ENCODE measurements at places on chromosomes 1 and 21.

DNA sequence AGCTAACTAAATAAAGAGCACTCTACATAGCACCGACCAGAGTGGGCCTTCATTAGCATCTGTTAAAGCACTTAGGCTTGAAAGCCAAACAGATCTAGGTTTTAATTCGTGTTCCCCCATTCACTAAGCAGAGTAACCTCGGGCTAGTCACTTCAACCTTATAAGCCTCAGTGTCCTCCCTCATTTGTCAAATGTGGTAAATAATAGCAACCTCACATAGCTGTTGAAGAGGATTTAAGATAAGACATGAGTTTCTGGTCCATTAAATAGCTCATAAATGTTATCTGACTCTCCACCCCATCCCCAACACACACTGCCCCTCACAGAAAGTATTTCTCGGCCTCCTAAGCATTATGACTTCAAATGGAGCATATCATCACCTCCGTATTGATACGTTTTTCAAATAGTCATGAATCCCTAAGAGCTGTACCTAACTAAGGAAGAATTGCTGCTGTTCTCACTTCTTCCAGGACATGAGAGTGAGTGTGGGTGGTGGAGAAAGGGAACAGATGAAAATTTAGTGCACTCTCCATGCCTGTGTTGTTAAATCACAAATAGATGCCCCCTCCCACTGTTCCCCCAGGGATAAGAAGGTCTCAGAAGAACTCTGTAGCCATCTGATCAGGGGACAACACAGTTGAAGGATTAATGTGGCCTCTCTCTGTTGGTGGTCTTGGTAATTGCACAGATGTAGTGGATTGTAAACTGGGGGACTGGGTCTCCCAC, 47.6 kb downstream of the PLPP3 start:
- DNase-seq, result no peak

DNA sequence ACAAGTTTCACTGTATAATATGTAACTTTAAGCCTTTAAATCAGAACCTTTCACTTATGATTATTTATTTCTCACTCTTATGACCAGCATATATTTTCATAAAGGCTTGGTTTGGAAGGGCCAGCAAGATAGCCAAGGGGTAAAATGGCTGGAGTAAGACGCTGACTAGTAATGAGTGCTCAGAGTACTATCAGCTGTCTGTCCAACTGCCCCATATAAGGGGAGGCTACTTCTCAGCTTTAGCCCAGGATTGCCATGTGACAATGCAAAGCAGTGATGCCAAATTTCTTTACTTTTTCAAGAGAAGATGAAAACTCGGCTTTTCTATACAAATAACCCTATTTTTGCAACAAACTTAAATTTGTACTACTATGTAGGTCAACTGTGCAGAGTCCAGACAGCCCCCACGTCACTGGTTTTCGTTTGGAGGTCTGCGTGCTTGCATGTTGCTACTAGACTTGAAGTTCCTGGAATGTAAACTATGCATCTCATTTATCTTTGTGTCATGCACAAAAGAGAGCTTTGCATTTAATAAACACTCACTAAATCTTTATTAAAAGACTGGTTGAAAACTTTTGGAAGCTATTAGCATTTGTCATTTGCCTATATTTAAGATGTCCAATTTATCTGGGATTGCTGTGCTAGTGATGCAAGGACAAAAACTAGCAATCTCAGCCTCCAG, 110.4 kb downstream of the TNFSF18 start:
- DNase-seq, result no peak

GRCh38 chr1:156429313-156430060, 60.5 kb downstream of the RHBG start:
- DNase-seq, result no peak

DNA sequence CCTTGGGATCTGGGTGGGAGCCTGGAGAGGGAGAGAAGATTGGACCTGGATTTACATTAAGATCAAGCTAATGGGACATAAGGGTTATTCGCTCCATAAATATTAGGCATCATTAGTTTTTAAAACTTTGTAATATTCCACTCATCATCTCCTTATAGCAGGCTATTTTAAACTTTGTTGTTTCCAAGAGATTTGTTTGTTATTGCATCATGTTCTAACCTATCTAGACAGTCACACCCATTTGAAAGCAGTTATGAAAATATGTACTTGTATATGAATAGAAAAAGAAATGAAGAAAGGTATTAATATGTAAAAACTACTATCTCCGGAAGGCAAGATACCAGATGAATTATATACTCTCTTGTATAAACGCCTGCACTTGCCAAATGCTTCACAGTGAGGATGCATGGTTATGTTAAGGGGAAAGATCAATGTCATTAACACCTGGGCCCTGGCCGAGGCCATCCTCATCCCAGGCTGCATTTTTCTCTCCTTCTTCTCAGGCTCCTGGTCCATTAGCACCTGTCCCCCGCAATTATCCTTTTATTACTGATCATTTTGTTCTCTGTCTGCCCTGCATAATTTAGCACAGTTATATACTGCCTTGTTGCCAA, 468.2 kb downstream of the MATN1 start:
- DNase-seq, result no peak

- no peak for DNase-seq
These were observed 37.0 kb upstream of the ATP6V1G3 start for GRCh38 chr1:198577444-198577843.

DNA sequence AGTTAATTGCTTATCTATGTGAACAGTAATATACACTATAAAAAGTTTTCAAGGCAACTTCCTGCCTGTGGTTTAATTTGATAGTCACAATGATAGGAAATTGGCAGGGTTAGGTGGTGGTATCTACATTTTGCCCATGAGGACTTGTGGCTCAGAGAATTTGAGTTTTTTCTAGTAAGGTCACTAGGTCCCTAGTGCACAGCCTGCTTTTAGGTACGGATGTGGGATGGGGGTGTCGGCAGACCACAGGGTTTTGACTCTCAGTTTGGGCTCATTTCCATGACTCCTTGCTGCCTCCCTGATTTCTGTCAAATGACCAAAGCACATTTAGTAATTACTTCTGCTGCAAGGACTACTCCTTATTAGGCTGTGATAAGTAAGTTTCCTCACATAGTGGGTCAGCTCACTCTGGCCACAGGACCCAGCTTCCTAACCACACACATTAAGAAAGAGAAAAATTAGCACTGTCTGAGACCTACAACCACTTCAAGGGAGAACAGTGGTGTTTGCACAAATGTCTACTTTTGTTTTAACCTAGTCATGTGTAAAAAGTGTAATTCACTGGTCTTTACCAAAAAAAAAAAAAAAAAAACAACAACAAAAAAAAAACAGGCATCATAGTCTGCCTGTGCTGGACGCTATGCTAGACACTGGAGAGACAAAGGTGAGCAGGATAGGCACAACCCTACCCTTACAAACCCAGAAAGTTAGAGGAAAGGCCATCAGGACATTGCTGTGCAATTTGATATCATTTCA, 43.7 kb downstream of the MRPL39 start:
- DNase-seq, result no peak

- no peak for DNase-seq
These were observed 41.5 kb downstream of the KRTAP19-8 start for GRCh38 chr21:30996728-30997127.

- DNase-seq, result no peak
These were observed 68.5 kb downstream of the DYRK1A start for GRCh38 chr21:37435120-37435519.

GRCh38 chr1:192376374-192376773, 59.6 kb downstream of the RGS21 start:
- DNase-seq, result no peak

DNA sequence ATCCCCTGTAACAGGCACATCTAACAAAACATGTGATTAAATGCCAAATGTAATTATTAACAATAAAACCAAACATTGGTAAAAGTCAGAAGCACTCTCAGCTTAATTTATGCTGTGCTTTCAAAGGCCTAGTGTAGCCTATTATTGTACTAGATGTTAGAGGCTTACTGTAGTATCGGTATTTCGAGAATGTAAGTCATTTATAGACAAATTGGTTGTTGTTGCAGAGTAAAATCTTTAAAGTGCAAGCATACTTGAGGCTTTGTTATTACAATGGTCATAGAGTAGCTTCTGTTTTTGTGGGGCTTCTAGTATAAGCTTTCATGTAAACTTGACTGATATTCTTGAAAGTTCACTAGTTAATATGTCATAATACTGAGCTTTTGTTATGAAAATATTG, 965.8 kb downstream of the PLA2G4A start:
- no peak for DNase-seq

DNA sequence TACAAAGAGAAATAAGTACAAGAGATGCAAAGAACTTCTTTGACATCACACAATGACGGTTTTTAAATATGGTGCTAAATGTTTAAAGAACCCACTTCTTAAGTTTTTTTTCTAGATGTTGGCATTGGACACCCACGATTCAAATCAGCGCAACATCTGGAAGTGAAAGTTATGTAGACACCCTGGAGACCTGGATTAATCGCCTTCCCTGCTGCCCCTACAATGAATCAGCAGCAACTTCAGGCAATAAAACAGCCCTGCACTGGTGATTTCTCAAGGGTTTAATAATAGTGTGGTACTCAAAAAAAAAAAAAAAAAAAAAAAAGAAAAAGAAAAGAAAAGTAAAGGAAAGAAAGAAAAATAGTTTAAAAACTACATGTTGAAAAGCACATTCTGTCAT, 248.3 kb downstream of the NUF2 start:
- DNase-seq, result no peak

DNA sequence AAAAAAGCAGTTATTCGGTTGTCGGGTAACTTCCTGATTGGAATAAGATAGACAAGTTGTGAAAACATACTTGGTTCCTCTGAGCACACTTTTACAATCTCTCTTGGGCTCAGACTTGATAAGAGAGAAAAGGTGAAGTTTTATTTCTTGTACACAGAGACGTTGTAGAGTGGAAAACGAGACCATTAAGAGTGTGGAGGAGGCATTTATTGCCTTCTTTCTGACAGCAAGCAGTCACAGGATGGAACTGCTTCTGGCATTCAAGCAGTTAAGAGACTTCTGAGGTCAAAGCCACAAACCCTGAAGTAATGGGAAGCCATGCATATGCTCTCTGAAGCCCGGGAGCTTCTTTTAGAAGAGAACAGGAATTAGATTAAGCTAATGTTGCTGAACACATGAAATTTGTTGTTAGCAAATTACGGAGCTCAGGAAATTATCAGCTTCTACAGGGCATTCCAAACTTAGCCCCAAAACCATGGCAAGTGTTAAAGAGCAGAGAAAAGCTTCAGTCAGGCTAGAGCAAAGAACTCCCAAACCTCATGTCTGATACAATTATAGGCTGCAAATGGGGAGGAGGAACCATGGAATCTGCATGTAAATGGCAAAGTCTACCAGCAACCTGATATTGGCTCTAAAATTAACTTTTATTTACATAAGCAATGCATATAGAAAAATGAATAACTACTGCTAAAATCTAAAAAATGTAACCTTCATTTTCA, 26.0 kb downstream of the S1PR1 start:
- no peak for DNase-seq

DNA sequence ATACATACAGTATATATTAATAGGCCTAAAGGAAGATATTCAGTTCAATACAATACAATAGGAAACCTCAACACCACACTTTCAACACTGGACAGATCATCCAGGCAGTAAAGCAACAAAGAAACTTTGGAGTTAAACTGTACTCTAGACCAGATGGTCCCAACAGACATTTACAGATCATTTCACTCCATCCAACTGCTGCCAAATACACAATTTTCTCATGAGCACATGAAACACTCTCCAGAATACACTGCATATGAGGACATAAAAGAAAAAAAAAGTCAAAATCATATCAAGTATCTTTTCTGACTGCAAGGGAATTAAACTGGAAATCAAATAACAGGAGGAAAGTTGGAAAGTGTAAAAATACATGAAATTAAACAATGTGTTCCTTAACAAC, 607.5 kb upstream of the BRINP3 start:
- no peak for DNase-seq

- peak; percentile 74 for DNase-seq
These were observed 627 bp upstream of the GNB1 start for GRCh38 chr1:1891349-1892078.

GRCh38 chr1:201885531-201886075, 3.1 kb upstream of the SHISA4 start:
- DNase-seq, result no peak

DNA sequence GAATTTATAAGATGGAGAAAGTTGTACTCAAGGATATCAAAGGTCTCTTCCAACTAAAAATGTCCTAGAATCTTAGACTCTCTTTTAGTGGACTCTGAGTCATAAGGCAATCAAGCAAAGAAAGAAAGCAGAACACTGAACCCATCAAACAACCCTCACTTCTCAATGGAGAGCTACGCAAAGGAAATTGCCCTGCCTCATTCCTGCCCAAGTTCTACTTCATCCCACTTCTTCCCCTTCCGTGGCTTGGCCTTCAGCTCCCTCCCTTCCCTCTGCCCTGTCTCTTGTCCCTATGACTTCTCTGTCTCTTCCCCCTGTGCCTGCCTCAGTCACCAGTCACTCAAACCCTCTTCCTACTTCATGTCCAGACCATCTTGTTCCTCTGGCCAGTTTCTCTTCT, 58.5 kb downstream of the RIMS3 start:
- DNase-seq, result no peak

DNA sequence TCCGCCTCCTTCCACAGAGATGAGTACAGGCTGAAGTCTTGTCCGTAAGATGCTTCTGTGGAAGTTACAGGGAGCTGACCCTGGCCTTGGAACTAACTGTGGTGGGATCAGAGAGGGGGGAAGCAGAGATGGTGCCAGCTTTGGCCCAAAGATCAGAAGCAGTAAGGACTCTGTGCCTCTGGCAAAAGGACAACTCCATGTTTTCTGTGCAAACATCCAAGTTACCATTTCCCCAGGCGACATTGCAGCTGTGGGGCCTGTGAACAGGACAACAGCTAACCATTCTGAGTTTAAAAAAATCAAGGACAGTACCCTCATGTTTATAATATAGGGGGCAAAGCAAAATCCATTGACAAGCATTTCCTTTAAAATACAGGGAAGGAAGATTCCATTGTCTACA, 38.4 kb downstream of the TEX35 start:
- no peak for DNase-seq

GRCh38 chr1:61640531-61641530, 84.1 kb downstream of the TM2D1 start:
- DNase-seq, result no peak

Measured in ureter (tissue), 1 donor.